ENCODE measurements at places on chromosomes 2 and 18. TPM values are rescaled to one million over a fixed set of nuclear protein-coding genes. Genes with fewer than 3 reads are reported as not detected.
A peak's percentile ranks its signal among the peaks of the same experiment; 100 is the strongest.

GRCh38 chr2:151569167-151569566, 159.5 kb downstream of the RIF1 start:
- H3K4me3 ChIP-seq: no peak overlapping the region
- H3K27ac ChIP-seq: no peak overlapping the region
- no peak for DNase-seq
- no peaks in the 10 kb centered on the region for H3K4me1 ChIP-seq
- H3K27me3 ChIP-seq: no peaks in the 10 kb centered on the region

DNA sequence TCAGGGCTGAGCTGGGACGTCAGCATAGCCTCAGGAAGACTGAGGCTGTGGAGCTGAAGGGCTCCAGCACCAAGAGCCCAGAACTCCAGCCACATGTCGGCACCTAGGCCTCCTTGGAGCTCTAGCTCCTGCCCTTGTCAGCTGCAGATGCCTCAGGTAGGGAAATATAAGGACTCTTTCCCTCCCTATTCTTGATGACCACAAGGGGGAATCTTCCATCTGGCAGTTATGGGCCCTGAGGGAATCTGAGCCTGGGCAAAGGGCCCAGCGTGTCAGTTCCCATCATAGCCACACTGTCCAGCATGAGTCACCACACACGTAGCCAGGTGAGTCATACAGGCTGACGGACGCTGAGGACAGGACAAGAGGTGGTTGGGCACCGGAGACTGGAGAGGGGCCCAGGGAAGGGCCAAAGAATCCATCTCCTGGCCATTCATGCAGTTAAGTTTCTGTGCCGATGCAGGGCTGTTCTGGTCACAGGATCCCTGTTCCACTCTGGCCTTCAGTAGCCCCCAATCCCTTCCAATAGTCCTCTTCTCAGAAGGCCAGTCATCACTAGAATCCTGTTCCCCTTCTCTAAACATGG, 1.8 kb downstream of the MPV17 start:
- H3K4me3 ChIP-seq: no peak overlapping the region
- H3K27ac ChIP-seq: no peak overlapping the region
- no peaks in the 10 kb centered on the region for H3K4me1 ChIP-seq
- H3K36me3 ChIP-seq: peaks cover 7% of the 10 kb centered on the region

DNA sequence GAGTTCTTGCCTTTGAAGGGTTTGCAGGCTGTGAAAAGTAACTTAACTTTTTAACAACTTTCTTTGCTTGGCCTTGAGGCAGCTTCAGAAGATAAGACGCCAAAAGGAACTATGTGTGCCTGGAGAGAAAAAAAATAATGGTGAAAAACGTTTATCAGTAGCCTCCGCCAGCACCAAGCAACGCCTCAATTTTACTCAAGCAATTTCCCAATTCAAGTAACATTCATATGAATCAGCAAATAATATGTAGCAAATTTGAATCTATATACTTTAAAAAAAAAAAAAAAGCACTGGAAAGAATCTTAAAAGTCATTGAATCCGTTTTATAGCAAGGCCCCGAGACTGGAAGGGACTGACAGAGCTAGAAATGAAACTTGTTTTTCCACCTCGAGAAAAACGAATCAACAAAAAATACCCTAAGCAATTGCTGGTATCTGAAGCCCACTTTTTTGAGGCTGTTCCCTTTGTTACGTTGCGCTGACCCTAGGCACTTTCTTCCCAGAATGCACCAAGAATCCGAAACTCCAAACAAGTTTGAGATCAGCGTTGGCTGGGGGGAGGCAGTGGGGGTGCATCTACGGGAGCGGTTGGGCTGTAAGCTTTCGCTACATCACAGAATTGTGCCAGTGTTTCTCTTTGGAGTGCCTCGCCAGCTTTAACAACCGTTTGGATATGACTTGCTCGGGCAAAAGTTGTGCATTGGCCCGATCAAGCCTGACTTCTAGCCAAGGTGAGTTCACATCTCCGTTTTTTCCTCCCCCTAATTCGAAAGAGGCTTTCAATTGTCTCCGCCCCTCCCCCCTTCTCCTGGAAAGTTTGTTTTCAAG, 2.7 kb upstream of the TGIF1 start:
- DNase-seq: no peak
- peaks cover 1% of the 10 kb centered on the region for H3K36me3 ChIP-seq
- H3K27me3 ChIP-seq: no peaks in the 10 kb centered on the region
- peak overlapping the region; percentile 100 for H3K27ac ChIP-seq
- peaks cover 14% of the 10 kb centered on the region for H3K4me1 ChIP-seq
- H3K4me3 ChIP-seq: peak overlapping the region; percentile 96

DNA sequence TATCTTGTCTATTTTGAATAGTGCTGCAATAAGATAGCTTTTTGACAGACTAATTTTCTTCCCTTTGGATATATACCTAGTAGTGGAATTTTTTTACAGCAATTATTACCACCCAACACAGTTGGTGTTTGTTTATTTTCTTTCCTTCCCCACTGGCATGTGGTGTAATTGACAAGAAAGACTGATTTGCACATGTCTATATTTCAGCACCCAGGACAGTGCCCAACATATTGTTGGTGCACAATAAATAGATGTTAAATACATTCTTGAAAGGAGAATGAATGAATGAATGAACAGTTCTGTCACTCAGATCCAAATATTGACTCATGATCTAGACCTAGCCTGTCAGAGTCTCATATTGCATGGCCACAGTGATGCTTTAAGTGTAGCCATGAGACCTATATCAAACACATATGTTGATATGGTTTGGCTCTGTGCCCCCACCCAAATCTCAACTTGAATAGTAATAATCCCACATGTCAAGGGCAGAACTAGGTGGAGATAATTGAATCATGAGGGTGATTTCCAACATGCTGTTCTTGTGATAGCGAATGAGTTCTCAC, 538.2 kb downstream of the NYAP2 start:
- no peaks in the 10 kb centered on the region for H3K27me3 ChIP-seq
- H3K4me3 ChIP-seq: no peak overlapping the region

GRCh38 chr2:43125090-43125998, 101.1 kb downstream of the ZFP36L2 start:
- no peaks in the 10 kb centered on the region for H3K36me3 ChIP-seq
- H3K4me1 ChIP-seq: no peaks in the 10 kb centered on the region
- DNase-seq: peak; percentile 35
- no peak overlapping the region for H3K27ac ChIP-seq
- no peak overlapping the region for H3K4me3 ChIP-seq

DNA sequence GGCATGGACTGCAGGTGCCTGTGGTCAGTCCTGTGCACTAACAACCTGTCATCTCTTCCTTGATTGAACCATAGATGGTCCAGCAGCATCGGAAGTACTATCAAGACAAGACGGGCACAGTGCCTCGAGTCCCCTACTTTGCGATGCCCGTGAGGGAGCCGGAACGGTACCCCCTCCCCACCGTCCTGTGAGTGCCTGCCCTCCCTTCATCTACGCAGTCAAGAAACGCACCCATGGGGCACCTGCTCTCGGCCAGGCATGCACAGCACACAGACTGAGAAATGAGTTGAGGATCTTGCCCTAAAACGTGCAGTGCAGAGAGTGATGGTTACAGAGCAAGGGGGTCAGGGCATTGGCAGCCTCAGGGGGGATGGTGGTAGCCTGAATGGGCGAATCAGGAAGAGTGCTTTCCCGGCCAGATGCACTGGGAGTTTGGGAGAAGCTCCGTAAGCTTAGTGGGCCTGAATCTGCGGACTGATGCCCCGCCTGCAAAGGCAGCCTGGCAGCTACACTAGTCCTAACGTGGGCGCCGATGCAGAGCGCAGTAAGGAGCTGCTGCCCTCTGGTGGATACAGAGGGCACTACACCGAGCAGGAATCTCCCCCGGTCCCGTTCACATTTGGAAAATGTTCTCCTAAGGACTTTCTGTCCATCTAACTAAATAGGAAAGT, 63.6 kb downstream of the CIB4 start:
- no peaks in the 10 kb centered on the region for H3K36me3 ChIP-seq
- H3K27ac ChIP-seq: no peak overlapping the region
- peaks cover 20% of the 10 kb centered on the region for H3K27me3 ChIP-seq
- H3K4me1 ChIP-seq: no peaks in the 10 kb centered on the region

GRCh38 chr2:75495862-75496261, 64.9 kb downstream of the EVA1A start:
- no peaks in the 10 kb centered on the region for H3K4me1 ChIP-seq
- H3K27me3 ChIP-seq: peaks cover 9% of the 10 kb centered on the region
- H3K4me3 ChIP-seq: no peak overlapping the region

Gene SH2D6
- total RNA-seq: 1.3 TPM
